Esophagus muscularis mucosa (tissue), 4 donors: ENCODE measurements at places on chromosomes 2 and 18. TPM values are rescaled to one million over a fixed set of nuclear protein-coding genes. Genes with fewer than 3 reads are reported as not detected.

GRCh38 chr2:170247882-170248393 lies 70.0 kb downstream of the MYO3B start:
- no peaks in the 10 kb centered on the region for H3K27me3 ChIP-seq
- H3K4me3 ChIP-seq: no peak overlapping the region
- no peaks in the 10 kb centered on the region for H3K4me1 ChIP-seq
- no peak for DNase-seq

GRCh38 chr2:204550751-204551511 lies 5.7 kb downstream of the PARD3B start:
- no peak for DNase-seq
- H3K27me3 ChIP-seq: no peaks in the 10 kb centered on the region
- no peak overlapping the region for H3K4me3 ChIP-seq
- H3K27ac ChIP-seq: peak overlapping the region; percentile 69
- no peaks in the 10 kb centered on the region for H3K36me3 ChIP-seq
- H3K4me1 ChIP-seq: no peaks in the 10 kb centered on the region

The SERPINB11 gene
- total RNA-seq: not detected

DNA sequence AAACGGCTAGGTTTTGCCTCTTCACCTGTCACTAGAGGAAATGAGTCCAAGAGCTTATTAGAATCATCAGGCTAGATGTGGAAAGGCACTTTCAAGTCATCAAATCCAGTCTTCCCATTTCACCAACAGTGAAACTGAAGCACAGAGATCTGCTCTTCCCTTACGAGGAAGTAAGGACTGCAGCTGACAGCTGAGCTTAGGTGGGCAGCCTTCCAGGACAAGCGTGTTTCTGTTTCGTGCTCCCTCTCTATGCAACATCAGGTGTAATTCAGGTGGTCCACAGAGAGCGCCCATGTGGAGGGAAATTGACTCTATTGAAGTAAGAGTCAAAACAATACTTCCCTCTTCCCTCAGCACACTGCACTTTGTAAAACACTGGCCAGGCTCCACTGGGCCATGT lies 5.5 kb downstream of the CYRIA start:
- peaks cover 90% of the 10 kb centered on the region for H3K4me1 ChIP-seq
- H3K27me3 ChIP-seq: no peaks in the 10 kb centered on the region
- H3K36me3 ChIP-seq: no peaks in the 10 kb centered on the region
- DNase-seq: peak; percentile 78

GRCh38 chr2:182740701-182741100 lies 24.6 kb downstream of the DNAJC10 start:
- no peak overlapping the region for H3K4me3 ChIP-seq
- no peaks in the 10 kb centered on the region for H3K27me3 ChIP-seq

The CABYR gene
- 1.8 TPM for total RNA-seq

DNA sequence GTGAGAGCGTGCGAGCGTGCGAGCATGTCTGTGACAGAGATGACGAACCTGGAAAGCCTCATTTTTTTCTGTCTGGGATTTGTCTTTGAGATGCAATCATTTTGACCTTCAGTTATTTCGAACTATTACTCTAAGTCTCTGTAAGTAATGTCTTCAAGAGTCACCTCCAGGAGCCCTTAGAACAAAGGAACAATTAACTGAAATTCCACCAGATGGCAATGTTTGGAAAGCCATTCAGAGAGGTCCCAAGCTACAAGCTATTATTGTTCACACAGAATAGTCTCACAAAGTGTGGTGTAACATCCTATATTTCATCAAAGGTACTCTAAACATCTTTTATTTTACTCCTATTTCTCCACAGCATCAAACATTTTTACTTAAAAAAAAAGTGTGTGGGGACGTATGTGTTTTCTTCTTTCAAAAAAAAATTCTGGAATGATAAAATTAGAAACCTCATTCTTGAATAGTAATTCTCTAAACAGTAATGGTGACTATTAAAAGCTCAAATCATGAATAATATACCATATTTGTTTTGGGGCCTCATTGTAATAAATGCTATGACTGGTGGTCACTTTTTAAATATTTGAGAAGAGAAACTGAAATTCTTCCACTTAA lies 35.1 kb upstream of the MAPRE2 start:
- no peaks in the 10 kb centered on the region for H3K36me3 ChIP-seq
- H3K4me3 ChIP-seq: no peak overlapping the region
- H3K4me1 ChIP-seq: no peaks in the 10 kb centered on the region

DNA sequence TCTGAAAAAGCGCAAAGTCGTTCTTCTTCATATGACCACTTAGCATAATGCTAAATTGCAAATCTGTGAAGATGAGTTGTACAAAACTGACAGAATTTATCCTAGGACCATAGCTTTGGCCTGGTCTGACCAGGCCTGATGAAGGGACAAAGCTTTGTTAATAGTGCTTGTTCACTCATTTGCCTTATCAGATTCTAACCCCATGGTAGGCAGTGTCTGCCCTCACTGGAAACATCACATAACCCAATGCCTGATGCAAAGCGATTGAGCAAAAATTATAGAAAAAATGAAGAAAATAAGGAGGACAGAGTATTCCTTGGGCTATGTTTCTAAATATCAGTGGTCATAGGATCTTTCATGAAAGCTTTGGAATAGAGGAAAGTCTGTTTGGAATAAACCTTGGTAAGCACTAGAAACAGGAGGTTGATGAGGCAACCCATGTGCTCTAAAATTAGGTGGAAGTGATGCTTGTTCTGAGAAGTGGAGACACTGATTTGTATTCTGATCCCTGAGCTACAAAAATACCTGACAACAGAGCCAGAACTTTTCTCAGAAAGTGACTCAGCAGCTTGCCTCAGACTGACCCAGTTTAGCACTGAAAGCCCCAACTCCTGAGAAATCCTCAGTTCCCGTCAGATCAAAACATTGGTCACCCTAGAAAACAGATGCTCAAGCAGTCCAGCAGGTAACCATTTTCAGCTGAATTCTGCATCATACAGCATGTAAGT lies 131.4 kb upstream of the MAPRE2 start:
- DNase-seq: no peak
- H3K36me3 ChIP-seq: no peaks in the 10 kb centered on the region
- H3K27me3 ChIP-seq: no peaks in the 10 kb centered on the region
- H3K4me1 ChIP-seq: no peaks in the 10 kb centered on the region
- H3K27ac ChIP-seq: peak overlapping the region; percentile 58
- H3K4me3 ChIP-seq: no peak overlapping the region
